ENCODE measurements at places on chromosomes 3 and 15.

- no peak for DNase-seq
Observed at GRCh38 chr3:53577506-53577905, 83.1 kb downstream of the CACNA1D start.

- DNase-seq: no peak
Observed at GRCh38 chr3:186845756-186846155, 3.2 kb downstream of the ADIPOQ start.

DNA sequence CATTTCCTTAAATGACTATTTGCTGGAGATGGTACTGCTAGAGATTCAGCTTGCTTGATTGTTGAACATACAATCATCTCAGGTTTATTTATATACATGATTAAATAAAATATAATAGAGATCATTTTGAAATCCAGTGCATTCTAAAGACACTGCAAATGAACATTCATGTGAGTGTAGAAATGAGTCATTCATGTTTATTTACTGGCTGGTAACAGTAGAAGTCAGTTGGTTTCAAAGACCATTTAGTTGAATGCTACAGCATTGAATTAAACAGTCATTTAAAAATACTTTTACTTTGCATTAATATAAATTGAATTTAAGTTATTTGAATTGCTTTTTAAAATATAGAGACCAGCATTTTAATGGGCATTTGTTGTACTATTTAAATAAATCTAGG is 551.9 kb upstream of the GOLIM4 start:
- no peak for DNase-seq

DNA sequence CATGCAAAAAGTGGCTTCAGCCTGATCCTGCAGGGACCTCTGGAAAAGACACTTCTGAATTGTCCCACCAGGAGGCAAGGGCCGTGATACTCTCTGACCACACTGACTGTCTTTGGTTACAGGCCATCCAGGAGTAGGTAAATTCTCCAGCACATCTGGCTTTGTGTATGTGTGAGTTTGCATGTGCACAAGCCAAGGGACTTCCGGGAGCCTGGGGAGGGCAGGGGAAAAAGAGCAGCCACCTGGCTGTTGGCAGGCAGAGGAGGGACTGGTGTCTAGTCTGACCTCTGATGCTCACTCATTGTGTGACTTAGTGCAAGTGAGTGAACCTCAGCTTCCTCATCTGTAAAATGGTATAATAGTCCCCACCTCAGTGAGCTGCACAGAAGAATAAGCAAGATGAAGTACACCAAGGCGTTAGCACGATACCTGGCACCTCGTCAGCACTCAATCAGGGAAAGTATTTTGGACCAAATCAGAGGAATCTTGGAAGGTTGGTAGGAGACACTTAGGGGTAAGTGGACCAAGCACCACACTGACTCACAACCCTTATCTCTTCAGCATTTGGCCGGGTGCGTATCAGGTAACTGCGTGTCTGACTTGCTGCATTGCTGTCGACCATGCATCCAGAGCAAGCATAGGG is 19.1 kb downstream of the KLHL6 start:
- no peak for DNase-seq

DNA sequence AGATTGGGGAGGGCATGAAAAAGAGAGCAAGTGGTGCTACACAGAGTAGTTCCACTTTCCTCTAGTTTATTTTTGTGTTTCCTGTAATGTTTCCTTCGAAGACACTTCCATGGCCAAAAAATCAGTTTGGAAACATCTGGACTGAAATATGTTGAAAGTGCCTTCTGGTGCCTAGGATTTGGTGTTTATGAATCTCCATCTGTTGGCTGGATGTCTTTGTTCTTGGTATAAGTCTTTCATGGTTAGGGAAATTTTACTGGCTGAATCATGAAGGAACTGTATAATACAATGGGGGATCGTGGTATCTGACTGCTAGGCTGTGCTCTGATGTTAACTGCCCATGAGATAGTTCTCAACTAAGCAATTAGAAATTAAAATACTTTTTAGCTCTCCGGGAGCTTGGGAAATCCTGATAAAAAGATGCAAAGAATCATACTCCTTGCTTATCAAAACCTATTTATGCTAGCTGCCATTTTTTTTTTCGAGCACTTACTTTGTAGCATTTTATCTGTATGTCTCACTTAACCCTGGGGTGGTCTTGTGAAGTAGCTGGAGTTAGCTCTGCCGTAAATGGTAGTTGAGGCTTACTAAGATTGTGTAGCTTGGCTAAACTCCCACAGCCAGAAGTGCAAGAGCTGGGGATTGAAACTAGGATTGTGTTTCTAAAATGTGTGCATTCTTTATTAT is 21.9 kb downstream of the AKAP13 start:
- no peak for DNase-seq

DNA sequence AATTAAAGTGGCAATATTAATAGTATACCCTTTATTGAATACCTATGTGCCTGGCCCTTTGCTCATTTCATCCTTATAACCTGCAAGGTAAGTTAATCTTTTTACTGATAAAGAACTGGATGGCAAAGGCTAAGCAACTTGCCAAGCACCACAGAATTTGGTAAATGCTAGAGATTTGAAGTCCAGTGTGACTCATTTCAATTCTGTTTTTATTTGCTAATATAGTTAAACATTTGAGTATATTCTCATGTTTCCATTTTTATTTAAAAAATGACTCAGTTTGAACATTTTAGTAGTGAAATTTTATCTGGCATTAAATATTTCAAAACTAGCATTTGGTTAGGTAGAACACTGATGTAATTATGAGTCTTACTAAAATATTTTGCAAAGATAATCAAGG is 11.3 kb downstream of the PFN2 start:
- no peak for DNase-seq

DNA sequence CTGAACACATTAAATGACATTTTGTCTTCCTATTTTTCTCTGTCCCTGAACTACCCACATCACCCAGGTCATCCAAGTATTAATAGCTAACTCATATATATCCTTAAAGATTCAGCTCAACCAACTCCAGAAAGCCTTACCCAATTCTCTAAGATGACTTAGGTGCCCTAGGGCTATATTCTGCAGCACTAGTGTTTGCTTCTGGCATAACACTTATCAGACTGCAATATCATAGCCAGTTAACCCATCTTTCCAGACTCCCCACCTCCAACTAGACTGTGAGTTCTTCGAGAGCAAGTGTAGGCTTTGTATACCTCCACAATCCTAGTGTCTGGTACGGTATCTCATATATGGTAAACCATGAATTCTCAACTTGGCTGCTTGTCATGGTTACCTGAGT is 50.7 kb downstream of the SST start:
- DNase-seq: no peak

- no peak for DNase-seq
Observed at GRCh38 chr15:64355348-64355943, 527 bp downstream of the CSNK1G1 start.

- DNase-seq: no peak
Observed at GRCh38 chr3:124653797-124654469, 76.3 kb upstream of the UMPS start.

DNA sequence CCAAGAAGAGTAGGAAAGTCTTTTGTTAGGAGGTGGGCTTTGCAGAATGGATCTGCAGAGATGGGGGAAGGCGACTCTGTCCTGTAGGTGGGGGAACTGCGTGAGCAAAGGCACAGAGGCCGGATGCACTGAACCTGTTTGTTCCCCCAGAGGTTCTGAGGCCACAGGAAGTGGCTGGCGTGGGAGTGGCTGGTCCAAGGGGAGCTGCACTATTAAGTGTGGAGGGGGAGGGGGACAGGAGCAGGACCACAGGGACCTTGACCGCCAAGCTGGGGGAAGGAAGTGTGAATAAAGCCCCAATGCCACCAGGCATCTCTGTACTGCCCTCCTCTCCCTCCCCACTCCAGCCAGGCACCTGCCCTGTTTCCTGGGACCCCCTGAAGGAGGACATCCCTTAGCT is 51.8 kb downstream of the CYP11A1 start:
- DNase-seq: no peak

DNA sequence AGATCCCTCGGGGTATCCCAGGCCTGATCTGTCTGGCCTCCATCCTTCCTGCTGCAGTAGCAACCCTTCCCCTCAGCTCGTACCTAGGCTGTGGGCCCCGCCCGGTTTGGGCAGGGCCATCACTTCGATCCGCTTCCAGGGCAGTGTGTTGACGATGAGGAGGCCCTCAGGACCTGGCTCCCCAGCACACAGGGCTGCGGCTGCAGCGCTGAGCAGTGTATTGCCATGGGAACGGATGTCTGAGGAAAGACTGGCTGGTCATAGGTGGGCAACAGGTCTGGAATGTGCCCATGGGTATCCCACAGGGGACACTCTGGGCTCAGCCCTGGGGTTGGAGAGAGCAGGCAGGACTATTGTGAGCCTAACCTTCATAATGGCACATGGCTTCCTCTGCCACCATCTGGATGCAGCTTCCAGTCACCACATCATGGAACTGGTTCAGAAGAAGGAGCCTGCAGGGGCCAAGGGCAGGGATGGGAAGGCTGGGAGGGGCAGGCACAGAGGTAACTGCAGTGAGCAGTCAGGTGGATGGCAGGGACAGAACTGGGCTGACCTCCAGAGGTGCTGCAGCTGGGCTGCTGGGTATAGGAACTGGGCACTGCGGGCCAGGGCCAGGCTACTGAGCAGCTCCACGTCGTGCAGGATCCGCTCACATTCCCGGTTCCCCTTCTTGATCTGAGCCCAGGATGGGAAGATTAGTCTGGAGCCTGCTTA is 8.7 kb downstream of the MAN2C1 start:
- DNase-seq: no peak

DNA sequence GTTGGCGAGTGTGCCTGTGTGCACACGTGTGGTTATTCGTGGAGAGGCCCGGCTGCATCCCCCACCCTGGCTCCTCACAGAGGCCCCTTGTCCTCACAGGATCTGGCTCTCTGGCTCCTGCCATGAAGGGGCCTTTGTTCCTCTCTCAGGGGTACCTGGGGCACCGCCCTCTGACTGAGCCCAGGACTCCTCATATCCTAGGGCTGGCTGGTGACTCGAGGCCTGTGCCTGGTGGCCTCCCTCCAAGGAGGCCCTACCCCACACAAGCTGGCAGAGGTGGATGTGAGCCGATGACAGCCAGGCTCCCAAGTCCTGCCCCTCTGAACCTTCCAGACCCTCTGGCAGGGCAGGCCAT is 10.0 kb downstream of the PRKCD start:
- no peak for DNase-seq

DNA sequence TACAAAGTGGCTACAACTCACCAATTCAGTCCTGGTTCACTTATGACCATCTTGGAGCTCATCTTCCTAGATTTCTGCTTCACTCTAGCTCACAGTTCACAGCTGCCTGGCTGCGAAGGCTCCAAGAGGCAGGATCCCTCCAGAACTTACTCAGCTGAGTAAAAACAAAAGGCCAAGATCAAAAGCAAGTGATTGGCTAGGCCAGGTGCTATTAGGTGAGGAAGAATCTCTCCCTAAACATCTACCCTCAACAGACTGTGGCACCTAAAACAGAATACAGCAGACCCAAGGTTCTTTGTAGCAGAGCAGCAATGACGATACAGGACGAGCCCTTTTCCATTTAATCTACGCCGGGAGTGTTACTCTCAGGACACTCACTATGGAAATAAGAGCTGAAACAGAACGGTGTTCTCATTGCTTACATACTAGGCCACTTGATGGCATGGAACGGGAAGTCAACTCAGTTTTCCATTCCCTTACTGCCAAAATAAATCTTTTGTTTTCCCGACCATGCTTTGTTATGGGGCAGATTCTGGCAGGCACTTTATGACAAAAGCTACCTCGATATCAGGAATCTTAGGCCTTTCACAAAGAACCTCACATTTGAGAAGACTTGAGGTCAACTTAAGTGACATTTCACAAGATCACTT is 901 bp downstream of the ICE2 start:
- DNase-seq: no peak

- DNase-seq: no peak
Observed at GRCh38 chr3:85572426-85572825, 613.6 kb downstream of the CADM2 start.

- DNase-seq: no peak
Observed at GRCh38 chr15:87047203-87047965, 967.7 kb downstream of the AGBL1 start.

DNA sequence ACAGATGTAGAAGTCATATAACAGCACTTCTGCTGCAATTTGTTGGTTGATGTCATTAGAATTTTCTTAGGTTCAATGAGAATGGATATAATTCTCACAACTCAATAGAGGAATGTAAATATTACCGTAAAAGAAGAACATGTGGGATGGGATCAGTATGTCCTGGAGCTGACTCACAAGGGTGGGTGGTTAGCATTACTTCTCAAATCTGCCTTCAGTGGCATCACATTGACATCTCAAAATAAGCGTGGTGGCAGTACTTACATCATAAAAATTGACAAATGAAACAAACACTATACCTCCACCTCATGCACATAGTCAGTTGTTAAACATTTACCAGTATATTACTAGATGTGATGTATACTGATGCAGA is 1068.0 kb upstream of the CADM2 start:
- DNase-seq: no peak

DNA sequence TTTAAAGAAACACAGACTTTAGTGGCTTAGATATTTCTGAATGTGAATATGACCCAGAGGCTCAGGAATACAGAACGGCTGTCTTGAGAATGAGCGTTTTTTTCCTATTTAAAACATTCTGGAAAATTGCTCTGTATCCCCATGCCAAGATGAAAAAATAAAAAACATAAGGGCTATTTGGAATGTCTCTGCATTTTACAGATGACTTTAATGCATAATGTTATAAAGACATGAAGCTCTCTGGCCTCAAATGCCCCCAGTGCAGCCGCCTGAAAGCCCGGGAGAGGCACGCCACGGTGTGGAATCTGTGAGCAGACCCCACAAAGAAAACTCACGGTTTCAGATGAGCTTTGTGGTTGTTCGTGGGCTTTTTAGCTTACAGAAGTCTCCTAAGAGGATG is 322.5 kb upstream of the ICE2 start:
- DNase-seq: no peak

GRCh38 chr3:39153977-39154279 is 537 bp upstream of the CSRNP1 start:
- DNase-seq: no peak

GRCh38 chr3:51389423-51390183 is 1.5 kb upstream of the RBM15B start:
- DNase-seq: no peak

DNA sequence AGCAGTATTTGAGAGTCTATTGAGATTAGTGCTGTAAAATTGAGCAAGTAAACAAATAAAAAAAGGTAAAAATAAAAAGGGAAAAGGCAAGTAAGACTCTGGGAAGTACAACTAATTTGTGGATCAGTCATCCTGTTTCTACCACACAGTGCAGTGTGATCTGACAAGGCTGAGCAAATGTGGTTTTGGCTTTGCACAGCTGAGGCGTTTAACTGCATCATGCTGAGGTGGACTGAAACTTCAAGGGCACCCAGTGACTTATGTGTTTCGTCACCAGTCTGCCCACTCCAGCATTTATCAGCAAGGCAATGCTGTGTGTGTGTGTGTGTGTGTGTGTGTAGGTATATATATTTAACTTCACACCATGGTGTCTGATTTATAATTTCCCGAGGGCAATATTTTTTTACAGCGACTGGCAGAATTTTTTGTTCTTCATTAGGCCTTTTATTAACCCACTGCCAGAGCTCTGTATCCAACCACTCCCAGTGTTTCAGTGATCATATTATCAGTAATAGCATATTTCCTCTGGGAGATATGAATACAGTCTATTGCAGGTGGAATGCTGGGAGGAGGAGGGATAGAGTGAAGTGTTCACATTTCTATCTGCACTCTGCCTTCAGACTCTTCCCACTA is 131.5 kb upstream of the SATB1 start:
- DNase-seq: no peak

All from activated CD4-positive, alpha-beta T cell treated with anti-CD3 and anti-CD28 coated beads for 1 hour (primary cell).